ENCODE measurements at places on chromosomes 5 and 9.

DNA sequence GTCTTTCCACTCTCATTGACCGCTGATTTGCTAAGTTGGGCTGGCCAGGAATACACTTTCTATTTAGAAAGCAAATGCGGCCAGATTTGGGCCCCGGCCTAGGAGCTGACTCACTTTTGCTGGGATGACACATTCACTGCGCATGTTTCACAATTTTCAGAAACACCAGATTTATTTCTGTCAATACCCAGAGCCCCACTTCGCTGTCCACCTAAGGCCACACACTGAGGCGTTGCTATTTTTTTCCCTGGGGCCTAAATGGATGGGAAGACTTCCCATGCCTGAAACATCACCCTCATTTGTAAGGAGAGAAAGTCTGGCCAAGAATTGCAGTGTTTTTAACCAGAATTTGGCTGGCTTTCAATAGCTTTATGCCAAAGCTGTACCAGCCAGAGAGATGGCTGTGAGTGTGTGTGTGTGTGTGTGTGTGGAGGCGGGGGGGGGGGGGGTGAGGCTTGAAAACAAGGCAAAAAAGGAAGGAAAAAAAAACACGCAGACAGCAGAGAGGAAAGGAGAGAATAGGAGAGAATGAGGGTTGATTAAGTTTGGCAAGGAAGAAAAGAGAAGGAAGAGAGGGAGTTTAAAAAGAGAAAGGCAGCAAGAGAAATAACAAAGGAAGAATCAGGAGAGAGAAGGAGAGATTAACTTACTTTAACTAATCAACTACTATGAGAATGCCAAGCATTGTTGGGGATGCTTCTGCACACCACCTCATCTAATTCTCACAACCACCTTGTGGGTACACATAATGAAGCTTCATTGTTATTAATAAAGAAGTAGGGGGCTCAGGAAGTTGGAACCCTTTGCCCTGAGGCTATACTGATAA, 261.4 kb upstream of the KLF4 start:
- DNase-seq: peak; percentile 83

GRCh38 chr5:87188391-87188790, 79.3 kb upstream of the RASA1 start:
- DNase-seq: no peak

DNA sequence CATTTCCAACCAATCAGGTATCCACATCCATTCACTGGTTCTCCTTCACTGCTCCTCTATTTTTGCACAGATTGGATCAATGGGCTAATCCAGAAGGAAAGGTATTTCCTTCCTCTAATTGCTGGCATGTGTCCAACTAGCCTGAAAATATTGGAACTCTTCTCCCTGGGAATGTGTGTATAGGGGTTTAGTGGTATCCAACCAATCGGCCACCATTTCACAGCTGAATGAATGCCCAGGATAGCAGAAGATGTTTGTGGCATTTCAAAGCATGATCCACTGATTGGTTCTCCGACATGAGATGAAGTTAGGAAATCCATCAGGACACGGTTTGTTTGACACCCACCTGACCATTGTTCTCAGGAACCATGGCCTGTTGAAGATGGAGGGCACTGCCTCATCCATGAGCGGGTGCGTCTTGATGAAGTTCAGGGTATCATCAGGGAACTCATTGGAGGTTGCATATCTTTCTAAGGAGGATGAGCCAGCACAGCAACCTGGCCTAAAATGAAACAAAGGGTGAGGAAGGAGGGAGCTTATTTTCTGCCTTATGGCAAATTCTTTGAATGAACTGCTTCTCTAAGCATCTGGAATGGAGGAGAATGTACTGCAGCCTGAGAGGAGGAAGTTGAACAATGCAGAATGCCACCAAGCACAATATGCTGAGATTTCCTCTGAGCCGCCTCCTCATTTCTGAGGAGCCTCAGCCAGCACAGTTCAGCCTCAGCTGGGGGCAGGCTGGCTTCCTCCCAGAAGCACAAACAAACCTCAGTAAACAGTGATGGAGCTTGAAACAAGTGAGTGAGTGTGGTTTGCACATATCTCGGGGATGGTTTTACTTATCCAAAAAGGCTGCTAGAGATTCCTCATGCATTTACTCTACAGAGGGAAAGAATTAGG, 94.6 kb downstream of the SEMA6A start:
- DNase-seq: no peak

- DNase-seq: no peak
Measured at GRCh38 chr5:65926893-65927292, 518 bp downstream of the ERBIN start.

DNA sequence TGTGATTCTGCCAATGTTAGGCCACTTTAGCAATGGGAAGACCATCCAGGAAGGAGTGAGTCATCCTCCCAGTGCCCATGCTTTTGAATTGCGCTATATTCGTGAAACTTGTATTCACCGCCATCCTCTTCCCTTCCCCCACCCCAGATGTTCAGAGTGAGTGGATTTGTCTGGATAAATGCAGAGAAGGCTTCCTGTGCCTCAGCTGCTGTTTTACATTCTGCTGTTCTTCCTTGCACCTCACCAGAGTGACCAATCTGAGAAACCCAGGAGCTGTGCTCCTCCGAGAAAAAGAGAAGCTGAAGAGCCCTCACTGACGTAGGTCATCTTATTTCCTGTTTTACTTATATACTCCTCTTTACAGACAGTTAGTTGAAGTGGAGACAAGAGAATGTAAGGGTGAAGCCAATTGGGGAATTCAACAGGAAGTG, 24.6 kb upstream of the SVEP1 start:
- DNase-seq: no peak

GRCh38 chr9:103798620-103799019, 295.5 kb upstream of the SMC2 start:
- DNase-seq: no peak

GRCh38 chr9:26955222-26955903, 849 bp upstream of the IFT74 start:
- DNase-seq: peak; percentile 6

DNA sequence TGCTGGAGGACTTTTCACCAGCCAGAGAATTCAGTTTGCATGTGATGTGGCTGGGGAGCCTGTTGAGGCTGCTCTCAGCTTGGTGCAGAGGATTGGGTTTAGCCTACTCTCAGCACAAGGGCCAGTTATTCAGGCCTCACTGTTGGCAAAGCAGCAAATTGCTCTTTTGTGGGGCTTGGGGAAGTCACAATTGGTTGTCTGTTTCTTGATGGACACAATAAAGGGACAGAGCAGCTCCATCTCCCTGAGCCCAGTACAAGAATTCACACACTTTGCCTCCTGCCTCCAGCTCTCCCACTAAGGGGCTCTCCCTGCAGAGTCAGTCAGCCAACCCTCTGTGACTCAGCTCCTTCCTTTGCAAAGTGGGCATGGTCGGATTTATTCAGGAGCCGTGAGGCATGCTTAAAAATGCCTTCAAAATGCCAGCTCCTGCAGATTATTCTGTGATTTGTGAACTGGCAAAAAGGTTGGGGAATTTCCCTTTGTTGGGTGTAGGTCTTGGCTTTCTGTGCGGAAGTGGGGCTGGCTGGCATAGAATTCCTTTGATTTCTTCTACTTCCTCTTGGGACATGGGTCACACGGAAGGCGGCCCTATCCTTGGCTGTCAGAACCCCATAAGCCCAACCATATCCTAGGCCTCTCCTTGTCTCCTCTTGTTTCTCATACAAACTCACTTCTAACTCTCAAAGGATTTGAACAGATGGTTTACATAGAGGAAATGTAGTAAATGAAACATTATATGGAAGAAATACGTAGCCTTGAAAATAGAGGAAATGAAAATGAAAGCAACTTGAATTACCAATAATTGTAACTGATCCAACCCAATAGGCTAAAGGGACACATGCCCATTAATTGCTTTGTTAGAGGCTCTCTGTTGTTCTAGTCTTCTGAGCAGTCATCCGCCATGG, 118.7 kb upstream of the CD180 start:
- peak; percentile 52 for DNase-seq

DNA sequence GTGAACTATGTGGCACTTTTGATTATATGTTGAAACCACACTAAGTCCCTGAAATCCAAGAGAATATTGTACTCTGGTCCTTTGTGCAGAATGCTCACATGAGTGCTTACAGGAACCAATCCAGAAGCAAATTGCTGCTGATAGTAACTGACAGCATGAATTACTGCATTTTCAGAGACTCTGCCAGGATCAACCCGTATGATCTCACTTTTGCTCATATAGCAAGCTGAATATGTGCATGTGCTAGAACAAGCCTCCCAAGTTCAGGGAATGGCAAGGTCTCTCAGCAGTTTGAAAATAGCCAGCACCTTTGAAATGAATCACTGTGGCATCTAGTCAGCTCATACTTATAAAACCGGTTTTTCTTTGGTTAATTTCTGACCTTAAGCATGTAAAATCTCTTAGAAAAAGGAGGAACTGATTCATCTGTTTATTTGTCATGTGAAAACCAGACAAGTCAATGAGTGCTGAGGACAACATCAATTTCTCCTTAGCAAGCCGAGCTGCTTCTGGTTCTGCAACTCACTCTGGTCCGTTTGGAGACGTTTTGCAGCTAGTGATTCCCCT, 215.7 kb upstream of the ELL2 start:
- DNase-seq: no peak

DNA sequence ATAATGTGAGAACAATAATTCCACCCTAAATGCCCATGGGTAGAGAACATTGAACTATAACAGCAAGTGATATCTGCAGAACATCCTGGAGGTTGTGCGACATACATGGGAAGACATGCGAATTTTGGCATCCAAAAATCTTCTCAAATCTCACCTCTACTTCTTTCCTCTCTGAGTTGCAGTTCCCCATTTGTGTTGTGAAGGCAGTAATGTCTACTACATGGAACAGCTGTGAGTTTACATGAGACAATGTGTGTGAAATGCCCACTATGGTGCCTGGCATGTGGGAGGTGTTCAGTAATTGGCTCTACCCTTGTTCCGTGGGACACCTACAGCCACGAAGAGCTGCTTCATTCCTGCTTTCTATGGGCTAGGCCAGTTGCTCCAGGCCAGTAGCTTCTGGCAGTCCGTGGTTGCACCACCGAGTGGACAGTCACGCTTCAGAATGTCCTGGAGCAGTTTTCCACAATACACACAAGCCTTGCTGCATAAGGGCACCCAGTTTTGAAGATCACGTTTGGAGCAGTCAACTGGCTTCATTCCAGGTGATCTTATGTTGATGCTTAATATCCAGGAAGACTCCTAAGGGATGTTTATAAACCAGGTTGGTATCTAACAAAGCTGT, 297.7 kb downstream of the DEPDC1B start:
- no peak for DNase-seq

- no peak for DNase-seq
Measured at GRCh38 chr5:4180703-4181102, 585.1 kb downstream of the IRX1 start.

GRCh38 chr9:35423499-35423898, 66.4 kb upstream of the RUSC2 start:
- DNase-seq: no peak
